ENCODE measurements at places on chromosomes 5 and 9.

DNA sequence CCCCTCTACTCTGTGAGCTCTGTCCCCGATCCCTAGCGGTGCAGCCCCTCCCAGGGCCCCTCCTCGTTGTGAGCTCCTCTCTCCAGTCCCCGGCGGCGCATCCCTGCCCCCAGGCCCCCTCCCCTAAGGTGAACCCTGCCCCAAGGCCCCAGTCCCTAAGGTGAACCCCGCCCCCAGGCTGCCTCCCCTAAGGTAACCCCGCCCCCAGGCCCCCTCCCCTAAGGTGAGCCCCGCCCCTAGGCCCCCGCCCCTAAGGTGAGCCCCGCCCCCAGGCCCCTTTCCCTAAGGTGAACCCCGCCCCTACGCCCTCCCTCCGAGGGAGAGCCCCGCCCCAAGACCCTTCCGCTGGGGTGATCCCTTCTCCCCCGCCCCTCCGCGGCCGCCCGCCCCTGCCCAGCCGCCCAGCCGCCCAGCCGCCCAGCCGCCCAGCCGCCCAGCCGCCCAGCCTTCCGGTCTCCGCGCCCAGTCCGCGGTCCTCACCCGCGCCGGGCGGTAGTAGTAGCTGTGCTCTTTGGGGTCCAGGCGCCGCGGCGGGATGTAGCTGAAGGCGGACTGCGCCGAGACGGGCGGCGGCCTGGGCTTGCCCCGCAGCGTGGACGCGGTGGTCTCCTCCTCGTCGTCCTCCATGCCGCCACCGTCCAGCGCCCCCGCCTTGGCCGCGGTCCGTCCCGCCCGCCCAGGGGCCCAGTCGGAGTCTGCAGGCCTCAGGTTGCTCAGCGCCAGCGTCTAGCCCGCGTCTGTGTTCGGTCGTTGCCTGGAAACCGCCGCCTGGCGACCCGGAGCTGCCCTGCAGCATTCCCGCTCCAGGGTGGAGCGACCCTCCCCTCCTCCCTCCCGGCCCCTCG lies at the start of gene CFAP90:
Gene CFAP90 (minus strand): TSS at position 739 of the 845 bp plus-strand sequence. CDS start 112 bp downstream, at position 627.
- DNase-seq = no peak

GRCh38 chr9:100426530-100427365 lies at the start of gene MSANTD3:
MSANTD3 (plus strand) TSS chr9:100427143; CDS start chr9:100441939, 14,796 bp downstream.
- peak; percentile 53 for DNase-seq

GRCh38 chr5:14032918-14033317 lies 88.4 kb upstream of the DNAH5 start:
- DNase-seq = no peak

DNA sequence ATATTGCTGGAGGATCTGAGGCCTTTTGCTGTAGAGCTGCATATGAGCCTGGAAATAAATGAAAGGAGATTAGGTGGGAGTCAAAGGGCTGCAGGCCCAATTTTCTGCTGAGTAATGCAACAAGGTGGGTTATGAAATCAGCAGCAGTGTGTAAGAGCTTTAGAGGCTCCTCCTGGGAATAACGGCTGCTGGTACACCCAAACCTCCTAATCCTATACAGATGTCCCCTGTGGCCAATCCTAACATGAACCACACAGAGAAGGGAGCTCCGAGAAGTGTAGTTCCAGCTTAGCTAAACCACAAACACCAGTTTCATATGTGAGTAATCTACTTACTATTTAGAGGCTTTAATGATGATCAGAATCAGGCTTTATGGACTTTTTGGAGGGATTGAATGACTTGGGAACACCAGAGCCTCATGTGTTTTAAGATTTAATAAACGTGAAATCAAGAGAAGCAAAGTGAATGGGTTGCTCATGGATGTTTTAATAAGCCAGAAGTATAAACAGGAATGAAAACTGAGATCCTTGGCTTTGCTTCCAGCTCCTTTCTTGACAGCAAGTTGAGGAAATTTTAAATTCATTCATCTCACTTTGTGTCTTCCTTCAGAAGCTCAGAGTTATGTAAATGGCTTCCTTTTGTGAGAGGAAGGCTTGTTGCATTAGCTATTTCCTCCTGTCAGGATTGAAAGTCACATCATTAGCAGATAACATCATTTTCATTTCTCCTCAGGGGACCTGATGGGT lies 437.5 kb downstream of the TMEM232 start:
- no peak for DNase-seq

DNA sequence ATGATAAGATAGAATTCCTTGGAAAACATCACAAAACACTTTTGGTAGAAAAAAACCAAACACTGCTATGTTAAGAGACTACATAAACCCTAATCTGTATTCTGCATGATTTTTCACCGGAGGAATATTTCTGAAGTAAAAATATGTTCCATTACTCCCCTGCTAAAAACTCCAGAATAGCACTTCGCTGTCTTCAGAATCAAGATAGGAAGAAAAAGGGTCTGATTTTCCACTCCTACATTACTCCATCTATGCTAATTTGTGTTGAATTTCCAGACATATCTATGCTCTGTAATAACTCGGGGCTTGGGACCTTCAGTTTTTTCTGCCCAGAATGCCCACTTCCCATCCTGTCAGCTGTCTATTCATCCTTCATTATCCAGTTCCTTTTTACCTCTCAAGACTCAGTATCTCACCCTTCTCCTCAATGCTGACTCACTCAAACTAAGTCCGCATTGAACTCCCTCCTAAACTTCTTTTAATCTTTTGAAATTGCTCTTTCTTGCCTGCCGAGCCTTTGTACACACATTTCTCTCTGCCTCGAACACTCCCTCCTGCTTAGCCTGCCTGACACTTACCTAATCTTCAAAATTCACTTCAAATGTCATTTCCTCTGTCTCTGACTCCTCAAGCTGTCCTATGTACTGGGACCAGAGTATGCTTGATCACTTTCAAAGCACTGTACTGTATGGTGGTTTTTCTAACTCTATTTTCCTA lies 171.0 kb downstream of the ARRDC3 start:
- DNase-seq = no peak

DNA sequence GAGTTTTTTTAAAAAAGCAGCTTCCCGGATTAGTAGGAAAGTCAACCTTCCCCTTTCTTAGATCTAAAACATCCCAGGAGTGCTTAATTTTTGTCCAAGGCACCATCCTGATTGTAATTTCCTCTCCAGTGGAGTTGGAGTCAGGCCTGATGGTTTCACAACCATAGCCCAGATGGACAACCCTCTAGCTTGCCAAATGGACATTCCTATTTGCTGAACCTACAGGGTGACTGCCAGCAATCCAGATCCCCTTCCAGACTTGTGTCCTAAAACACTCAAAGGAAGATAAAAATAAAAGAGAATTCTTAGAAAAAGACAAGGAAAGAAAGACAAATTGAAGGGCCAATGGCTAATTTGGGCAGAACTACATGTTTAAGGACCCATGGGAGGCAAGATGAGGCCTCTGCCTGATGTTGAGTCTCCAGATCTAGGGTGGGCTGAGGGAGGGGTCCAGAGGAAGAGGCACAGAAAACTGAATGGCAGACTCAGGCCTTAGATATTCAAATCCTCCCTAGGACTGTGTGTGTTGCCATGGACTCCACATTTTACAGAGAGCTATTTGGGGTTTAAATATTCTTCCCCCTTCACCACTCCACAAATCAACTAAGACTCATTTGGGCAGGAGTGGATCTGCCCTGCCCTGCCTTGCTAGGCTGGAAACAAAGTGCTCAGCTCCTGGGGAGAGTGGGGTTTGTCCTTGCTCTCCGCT lies 38.5 kb upstream of the SLC44A1 start:
- DNase-seq = no peak

DNA sequence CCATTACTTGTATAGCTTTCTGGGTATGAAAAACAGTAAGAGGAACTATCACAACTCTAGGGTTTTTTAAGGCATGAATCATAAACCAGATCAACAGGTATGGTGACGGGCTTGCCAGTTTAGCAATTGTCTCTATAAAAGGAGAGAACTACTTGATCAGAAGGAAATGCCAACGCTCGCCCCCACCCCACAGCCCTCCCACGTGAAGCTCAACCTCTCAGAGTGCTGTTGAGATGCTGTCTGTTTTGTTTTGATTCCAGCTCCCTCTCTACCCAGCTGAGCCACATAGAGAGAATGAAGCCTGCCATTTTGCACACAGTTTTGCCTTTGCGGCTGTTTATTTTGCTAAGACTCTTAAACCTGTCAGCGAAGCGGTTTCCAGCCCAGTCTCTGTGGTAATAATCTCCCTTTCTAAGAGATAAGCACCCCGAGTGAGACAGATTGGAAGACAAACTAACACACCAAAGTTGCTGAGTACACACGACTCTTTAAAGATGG lies 257.9 kb upstream of the ANKRD55 start:
- no peak for DNase-seq

- DNase-seq = no peak
Measured at GRCh38 chr5:61386045-61386800, 54.2 kb downstream of the ZSWIM6 start.

DNA sequence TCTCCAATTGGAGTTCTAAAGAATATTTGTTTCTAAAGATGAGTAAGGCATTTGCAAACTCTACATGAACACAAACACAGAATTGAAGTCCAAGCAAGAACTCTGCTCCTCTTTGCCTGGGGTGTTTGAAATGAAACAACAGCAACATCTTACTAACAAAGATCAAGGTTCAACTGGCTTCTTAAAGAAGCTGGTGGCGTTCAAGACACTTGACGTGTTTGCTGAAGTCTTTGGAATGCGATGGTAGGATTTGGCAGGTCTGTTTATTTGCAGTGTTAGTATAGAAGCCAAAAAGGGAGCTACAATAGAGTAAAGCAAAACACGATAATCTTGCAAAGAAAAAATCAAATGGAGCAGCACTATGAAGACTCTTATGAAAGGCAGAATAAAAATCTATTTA lies 94.9 kb downstream of the BASP1 start:
- DNase-seq = no peak

- no peak for DNase-seq
Measured at GRCh38 chr5:82205005-82205404, 73.1 kb downstream of the RPS23 start.

- DNase-seq = no peak
Measured at GRCh38 chr9:93008457-93008856, 50.0 kb upstream of the SUSD3 start.

DNA sequence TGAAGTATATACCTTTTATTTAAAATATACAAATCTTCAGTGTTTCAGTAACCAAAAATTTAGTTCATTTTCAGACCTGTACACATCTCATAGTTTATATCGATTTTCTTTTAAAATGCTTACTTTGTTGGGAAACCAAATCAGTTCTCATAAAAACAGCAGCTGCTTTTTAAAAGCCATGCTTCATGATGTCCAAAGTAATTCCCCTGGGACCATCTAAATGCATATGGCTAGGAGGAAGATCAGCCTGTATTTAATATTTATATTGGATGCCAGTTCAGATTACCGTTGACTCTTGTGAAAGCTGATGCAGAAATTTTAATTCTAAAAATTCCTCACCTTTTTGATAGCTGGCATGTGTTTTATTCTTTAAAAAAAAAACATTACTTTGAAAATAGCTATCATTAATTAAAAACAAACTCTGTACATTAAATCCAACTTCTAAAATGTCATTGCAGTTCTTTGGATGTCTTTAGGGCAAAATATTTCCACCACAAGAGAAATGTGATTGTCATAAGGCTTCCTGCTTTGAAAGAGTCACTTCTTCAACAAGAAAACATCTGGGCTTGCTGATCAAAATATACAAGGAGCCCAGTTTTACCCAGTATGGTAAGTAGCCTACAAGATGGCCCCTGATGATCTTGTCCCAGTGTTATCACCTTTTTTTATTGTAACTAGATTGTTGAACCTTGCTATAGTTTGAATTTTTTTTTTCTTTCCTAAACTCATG lies 1242.9 kb upstream of the CDH6 start:
- no peak for DNase-seq

DNA sequence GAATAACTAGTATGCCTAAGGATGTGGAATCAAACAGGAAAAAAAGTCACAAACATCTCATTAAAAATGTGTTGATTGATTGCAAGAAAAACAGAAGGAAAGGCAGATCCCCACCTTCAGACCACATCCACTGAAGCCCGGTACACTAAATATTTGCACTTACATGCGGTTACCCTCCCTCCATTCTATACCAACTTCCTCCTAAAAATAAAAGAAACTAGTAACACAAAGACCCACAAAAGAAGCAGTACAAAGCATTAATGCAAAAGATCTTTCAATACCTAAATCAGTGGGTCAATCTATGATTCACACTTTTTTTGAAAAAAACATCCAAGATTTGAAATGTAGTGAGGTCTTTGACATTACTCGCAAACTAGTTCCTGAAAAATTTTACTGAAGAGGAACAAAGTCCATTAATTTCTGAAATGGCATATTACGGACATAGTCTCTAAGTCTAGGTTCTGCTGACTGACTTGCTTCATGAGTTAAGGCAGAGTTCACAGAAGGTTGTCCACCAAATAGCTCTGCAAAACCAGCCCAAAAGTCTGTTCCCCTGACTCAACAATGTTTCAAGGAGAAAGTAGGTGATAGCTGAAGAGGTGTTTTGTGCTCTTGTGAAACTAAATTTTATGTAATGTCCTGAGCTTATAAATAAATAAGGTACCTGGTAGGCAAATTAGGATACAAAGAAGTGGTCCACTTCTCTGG lies 100.7 kb downstream of the PAM start:
- DNase-seq = no peak

DNA sequence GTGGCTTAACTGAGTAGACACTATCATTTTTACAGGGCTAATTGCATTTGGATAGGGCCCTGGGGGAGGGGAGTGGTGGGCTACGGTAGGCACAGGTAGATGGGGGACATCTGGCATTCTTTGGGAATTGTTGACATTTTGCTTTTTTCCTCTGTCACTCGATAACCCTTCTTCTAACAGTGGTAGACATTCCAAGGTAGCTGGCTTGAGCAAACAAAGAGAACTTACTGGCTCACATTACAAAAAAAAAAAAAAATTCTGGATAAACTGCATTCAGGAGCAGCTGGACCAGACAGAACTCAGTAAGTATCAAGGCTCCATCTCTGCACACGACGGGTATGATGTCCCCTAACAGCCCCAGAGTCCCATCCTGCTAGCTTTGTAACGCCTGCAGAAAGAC lies 585.2 kb downstream of the ZNF608 start:
- no peak for DNase-seq

- DNase-seq = no peak
Measured at GRCh38 chr9:18985464-18985951, 47.5 kb downstream of the SAXO1 start.

DNA sequence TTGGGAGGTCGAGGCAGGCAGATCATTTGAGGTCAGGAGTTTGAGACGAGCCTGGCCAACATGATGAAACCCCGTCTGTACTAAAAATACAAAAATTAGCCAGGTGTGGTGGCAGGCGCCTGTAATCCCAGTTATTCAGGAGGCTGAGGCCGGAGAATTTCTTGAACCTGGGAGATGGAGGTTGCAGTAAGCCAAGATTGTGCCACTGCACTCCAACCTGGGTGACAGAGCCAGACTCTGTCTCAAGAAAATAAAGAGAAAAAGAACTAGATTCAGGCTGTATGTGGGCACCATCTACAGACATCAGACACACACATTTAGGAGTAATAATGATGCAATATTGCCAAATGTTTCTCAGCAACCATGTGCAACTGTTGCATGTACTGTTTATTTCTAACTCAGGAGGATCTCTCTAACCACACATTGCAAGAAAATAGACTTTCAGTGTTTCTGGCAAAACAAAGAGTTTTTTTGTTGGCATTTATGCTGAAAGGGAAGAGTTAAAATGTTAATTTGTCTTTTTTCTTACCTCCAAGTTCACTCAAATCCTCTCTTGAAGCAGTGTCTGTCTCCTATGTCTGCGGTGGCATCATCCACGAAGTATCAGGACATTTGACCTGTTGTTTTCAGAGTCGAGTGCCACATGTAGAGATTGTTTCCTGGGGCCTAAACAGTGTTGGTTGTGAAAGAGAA lies 5.1 kb upstream of the ORM1 start:
- DNase-seq = peak; percentile 27

- no peak for DNase-seq
Measured at GRCh38 chr9:10080012-10080411, 532.8 kb downstream of the PTPRD start.

Measured in activated CD4-positive, alpha-beta T cell treated with anti-CD3 and anti-CD28 coated beads, Interleukin-2, Interleukin-6, amounts not matched to agents 100 ng/mL and 50 ng/mL, durations not matched to agents 16 hours and 8 hours (primary cell).